Urothelium cell line (cell line): ENCODE measurements at places on chromosomes 11 and 22.

- no peak for DNase-seq
Measured at GRCh38 chr11:76798671-76799065, 15.5 kb downstream of the TSKU start.

DNA sequence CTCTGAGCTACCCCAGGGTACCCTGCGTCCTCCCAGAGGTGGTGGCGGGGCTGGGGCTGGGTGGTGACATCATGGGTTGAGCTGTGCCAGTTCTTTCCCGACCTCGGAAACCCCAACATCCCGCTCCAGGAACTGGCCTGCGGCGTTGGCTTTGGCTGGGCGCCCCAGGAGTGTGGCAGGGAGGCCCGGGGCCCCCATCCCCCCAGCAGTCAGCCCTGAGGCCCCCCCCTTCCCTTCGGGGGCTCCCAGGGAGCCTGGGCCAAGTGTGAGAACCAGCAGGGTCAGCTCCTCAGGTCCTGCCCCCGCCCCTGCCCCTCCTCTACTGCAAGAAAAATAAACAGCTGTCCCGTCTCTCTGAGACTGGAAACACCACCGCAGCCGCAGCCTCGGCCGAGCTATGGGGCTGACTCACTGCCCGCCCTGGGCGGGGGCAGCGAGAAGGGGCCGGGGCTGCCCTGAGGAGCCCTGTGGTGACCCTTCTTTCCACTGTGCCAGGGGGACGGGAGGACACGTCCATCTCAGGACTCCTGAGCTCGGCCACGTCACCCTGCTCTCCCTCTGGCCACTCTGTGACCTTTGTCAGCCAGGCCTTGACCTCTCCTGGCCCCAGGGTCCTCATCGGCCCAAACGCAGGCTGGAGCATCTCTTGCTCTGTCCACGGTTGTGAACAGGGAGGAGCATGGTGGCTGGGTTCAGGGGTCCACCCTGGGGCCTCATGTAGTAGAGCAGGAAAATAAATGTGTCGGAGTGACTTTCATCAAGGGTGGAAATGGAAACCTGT, 73.4 kb downstream of the WNT7B start:
- peak; percentile 89 for DNase-seq

- DNase-seq = no peak
Measured at GRCh38 chr11:34595391-34595790, 25.5 kb upstream of the EHF start.

GRCh38 chr11:66327171-66328030, 8.8 kb downstream of the RIN1 start:
- DNase-seq = peak; percentile 61

DNA sequence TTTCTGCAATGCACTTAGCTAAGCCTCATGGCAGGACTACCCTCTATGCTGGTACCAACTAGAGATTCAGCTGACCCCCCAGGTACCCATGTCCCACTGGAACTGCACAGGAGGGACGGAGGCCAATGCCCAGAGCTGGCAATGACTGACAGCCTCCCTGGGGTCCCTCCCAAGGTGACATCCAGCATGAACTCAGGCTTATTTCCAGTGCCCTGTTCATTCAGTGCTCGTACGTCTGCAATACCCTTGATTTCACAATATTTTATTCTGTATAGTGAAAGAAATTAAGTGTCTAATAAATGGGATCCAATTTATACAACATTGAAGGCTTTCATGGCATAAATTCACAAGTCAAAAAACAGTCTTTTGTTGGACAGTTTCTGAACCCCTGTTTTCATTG, 20.2 kb downstream of the ETS1 start:
- DNase-seq = no peak

DNA sequence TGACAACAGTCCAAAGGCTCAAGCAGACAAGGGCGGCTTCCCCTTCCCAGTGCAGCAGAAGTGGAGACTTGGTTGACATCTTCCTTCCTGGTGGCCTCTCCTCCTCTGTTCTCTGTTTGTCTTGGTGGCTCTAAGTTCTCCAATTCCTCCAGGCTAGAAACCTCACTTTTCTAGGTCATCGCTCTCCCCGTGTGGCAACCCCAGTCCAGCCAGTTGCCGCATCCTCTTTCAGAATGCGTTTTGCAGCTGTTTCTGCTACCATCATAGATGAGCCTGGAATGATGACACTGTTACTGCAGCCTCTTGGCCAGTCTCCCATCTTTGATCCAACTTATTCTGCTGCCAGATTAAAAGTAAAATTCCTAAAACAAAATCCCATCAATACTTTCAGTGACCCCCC, 201.5 kb downstream of the TRIM29 start:
- no peak for DNase-seq

GRCh38 chr11:82930229-82930628, 28.7 kb downstream of the DDIAS start:
- DNase-seq = no peak

GRCh38 chr11:9703280-9703679, 39.4 kb downstream of the SWAP70 start:
- no peak for DNase-seq

- DNase-seq = no peak
Measured at GRCh38 chr11:33734441-33735270, 1.6 kb downstream of the CD59 start.

GRCh38 chr11:19453651-19454257, 213.0 kb upstream of the E2F8 start:
- DNase-seq = no peak
